ENCODE measurements at places on chromosomes 6 and 20.

GRCh38 chr6:159800141-159800865 lies at the start of gene PNLDC1:
PNLDC1 (plus strand) TSS chr6:159800276; CDS start chr6:159800308, 32 bp downstream.
- DNase-seq, result no peak

DNA sequence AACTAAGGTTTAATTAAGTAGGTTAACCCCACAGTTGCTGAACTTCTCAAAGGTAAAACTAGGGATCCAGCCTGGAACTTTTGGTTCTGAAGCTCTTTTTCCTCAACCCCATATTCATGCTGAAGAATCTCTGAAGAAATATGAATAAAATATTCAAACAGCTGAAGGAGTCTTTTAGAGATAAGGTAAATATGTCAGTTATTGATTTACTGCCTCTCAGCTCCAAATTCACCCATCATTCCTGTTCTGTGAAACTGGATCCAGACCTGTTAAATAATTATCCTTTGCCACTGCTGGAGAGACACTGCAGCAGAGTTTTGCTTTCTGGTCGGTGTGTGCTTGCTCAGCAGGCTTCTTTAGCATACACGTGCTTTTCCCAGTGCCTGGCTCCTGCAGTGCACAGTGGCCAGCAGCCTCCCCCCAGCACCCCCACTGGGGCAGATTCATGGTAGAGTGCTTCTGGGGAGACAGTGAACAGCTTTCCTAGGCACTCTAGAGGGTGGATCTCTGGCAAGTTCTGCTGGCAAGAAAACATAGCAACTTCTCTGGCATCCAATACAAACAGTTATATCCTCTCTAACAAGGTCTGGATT lies 62.0 kb upstream of the BCLAF1 start:
- DNase-seq, result no peak

DNA sequence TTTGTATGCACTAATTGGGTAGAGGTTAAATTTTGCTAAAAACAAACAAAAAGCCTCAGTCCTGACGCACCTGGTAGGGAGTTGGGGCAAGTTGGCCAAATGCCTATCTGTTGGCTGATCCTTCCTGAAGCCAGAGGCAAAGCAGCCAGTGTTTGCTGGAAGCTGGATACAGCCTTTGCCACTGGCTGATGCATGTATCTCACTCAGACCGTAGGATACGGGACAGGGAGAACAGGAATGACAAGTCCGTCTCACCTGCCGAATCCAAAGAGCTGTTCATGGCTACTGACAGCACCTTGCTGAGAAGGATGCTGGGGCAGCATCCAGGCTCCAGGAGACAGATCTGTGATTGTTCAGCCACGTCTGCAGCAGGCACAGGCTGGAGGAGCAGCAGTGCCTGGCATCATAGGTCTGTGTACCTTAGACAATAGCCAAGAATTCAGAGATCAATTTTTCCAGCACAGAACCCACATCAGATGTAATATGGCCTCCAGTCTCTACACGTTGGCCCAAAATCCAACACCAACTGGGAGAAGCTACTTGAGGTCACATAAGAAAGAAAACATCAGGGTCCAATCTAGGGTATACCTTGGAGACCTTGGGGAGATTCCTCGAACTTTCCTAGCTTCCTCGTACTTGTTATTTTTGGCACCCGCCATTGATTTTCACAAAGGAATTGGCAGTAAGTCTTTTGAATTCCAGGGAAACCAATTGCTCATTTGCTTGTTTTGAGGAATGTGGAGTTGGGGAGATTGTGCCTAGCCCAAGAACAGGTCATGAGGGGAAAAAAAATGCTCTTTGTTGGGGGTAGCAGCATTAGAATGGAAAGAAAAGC lies 108.5 kb upstream of the ARMC2 start:
- no peak for DNase-seq

- no peak for DNase-seq
These were observed 11.2 kb upstream of the HDAC2 start for GRCh38 chr6:113982055-113982550.

DNA sequence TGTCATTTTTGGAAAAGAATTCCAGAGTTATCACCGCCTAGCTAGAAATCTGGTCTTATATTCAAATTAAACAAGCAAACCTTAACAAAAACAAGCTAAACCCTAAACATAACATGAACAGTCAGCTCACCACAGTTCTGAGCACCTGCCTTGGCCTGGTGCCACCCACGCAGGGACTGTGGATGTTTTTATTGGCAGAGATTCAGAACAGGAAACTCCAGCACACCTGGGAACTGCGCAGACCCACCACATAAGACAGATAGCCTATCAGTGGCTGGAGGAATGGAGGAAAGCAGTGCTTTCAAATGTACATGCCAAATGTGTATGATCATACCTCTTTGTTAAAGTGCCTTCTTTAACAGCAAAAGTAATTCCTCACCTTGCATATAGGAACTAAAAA lies 8.9 kb downstream of the SLC16A10 start:
- no peak for DNase-seq

GRCh38 chr6:166245148-166245547 lies 63.0 kb downstream of the PRR18 start:
- DNase-seq, result no peak
